ENCODE measurements at places on chromosomes 2 and 18. TPM values are rescaled to one million over a fixed set of nuclear protein-coding genes. Genes with fewer than 3 reads are reported as not detected.

The MALT1 gene
- 46.2 TPM for total RNA-seq

The HDLBP gene
- total RNA-seq: 226 TPM

The SPC25 gene
- 21.4 TPM for total RNA-seq

The KIF3C gene
- 5.6 TPM for total RNA-seq

The ORMDL1 gene
- total RNA-seq: 80.6 TPM

The INHA gene
- total RNA-seq: not detected

The BOLL gene
- not detected for total RNA-seq

The CGREF1 gene
- total RNA-seq: 3.9 TPM

The AGPS gene
- total RNA-seq: 60.0 TPM

The DCC gene
- not detected for total RNA-seq

The SLC4A3 gene
- total RNA-seq: not detected

The FZD7 gene
- total RNA-seq: 0.83 TPM

The DAPL1 gene
- not detected for total RNA-seq

The PTGR3 gene
- total RNA-seq: 27.0 TPM

The TDRD15 gene
- total RNA-seq: not detected

The GALNT3 gene
- total RNA-seq: 15.4 TPM

The UGT1A6 gene
- total RNA-seq: not detected

Measured in T-helper 1 cell treated with Interleukin-12 subunit alpha and Interleukin-12 subunit beta and Interleukin-4 antibody, amounts not matched to agents 30 ng/mL and 1 ng/mL, for 36 hours (primary cell).